CD4-positive, alpha-beta memory T cell (primary cell): ENCODE measurements at places on chromosomes 2 and 18.

GRCh38 chr2:44167311-44167907 is 1.3 kb upstream of the PPM1B start:
- no peak for DNase-seq

- DNase-seq = no peak
Observed at GRCh38 chr2:109529532-109530449, 84.0 kb downstream of the SEPTIN10 start.

GRCh38 chr2:63261137-63261621 is 210.5 kb downstream of the OTX1 start:
- DNase-seq = no peak

DNA sequence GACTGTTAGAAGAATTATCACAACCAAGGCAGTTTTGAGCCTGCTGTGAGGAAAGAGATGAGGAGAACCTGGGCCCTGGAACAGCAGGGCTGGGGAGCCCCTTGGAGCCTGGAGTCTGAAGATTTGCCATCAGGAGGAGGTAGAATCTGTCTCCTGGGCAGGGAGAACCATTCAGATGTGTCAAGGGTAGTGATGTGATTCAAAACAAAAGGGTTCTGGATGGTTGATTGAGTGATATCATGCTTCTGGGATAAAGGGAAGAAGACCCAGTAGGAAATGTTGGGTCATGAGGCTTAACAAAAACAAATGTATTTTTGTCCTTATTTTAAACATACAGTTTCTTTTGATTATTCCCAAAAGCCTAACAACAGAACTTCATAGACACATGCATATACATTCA is 28.6 kb downstream of the RNF144A start:
- no peak for DNase-seq

DNA sequence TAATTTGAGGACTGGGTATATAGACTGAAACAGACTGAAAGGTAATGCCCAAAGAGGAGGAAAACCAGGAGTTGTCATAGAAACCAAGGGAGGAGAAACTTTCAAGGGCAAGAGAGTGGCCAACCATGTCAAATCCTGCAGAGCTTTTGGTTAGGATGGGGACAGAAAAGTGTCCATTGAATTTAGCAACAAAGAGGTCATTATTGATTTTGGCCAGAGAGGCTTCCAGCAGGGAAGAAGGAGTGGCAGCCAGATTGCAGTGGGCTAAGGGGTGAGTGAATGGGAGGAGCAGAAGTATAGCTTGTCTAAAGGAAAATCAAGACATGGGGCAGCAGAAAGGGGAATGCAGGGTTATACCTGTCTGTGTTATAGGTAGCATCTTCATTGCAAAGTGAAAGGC is 194.0 kb downstream of the CAMKMT start:
- no peak for DNase-seq

GRCh38 chr2:54559593-54560145 is 103.5 kb downstream of the SPTBN1 start:
- DNase-seq = no peak

GRCh38 chr18:53219853-53220252 is 879.9 kb downstream of the DCC start:
- DNase-seq = no peak

GRCh38 chr2:1942836-1943360 is 198.6 kb upstream of the PXDN start:
- DNase-seq = no peak
